ENCODE measurements at places on chromosomes 16 and 17.

DNA sequence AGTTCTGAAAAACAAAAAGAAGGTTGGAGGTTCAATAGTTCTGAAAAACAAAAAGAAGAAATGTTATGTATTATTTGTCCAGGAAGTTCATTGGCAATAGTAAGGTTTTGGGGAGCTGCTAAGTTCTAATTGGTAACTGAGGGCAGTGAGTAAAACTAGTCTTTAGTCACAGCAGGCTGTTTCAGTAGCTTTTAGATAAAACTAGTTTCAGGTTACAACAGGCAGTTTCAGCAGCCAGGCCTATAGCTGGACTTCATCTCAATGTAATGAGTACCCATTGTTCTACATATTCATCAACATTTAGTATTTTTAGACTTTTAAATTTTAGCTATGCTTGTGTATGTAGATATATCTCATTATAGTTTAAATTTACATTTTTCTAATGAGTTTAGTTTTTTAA lies 639.3 kb downstream of the TOX3 start:
- DNase-seq, result no peak

DNA sequence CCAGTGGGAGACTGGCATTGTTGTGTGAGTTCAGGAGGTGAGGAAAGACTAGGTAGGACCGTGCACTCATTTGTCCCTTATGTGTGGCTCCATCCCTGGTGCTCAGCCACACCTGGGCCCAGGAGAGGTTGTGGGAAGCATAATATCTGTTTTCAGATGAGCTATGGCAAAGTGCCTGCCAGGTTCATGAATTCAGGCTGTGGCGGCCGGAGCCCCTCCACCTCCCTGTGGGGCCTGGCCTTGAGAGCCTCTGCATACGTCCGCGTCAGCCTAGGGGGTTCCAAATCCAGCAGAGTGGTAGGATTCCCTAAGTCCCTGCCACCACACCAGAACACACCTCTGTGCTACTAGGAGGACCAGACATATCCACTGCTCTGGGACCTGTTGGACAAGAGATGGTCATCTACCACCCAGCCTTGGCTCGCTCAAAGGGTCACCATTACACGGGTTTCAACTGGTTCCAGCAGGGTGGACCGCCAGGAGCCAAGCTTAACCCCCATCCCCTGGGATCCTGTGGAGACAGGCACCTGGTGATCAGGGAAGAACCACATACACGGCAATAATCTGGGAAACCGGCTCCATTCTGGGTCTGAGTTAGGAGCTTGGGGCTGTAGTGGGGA lies 2.0 kb downstream of the B3GNT9 start:
- DNase-seq, result peak; percentile 45

DNA sequence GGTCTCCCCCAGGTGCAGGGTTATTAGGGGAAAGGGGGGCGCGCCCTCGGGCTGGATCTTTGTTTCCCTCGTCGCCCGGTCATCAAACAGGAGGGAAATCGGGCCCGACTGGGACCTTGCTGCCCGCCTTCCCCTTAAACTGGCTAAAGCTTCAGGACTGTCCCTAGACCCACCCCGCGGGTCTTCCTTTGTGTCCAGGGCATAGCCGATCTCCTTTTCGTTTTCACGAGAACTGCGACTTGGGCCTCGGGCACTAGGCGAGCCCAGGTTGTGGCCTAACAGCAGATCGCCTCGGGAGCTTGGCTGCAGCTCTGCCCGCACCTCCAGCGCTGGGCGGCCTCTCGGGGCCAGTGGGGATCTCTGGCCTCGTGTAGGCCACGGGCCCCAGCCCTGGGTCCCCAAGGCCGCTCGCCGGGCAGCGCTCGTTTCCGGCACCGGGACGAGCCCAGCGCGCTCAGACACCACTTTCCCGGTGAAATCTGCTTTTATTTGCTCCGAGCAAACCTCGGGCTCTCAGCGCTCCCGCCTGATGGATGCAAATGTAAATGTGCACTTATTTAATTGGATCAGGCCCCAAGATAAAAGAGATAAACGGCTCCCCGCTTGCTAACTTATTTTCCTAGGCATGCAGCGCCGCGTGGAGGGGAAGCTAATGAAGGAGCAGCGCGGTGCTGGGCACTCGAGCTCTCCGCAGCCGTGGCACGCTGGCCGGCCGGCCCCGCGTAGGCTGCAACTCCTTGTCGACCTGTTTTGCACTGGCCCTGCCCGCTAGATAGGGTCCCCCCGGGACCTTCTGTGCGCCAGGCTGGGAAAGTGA lies 7.8 kb downstream of the IRX5 start:
- peak; percentile 68 for DNase-seq

DNA sequence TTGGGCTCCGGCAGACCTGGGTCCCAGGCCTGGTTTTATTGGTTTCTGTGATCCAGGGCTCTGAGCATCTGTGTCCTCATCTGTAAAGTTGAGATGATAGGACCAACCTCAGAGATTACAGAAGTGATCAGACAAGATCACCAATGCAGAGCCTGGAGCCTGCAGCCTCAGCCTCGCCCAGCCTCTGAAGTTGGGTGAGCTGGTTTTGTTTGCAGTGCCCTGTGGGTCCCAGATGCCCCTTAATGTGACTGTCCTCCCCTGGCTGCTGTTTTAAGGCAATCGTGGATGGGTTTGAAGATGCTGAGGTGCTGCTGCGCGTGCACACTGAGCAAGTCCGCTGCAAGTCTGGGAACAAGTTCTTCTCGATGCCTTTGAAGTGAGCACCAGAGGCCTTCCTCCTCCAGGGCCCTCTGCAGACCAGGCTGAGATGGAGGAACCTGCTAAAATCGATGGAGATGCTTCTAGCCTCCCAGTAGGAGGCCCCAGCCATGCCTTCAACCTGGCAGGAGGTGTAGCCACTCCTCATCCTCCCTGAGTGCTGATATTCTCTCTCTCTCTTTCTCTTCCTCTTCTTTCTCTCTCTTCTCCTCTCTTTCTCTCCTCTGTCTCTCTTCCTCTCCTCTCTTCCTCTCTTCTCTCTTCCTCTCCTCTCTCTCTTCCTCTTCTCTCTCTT lies 5.6 kb upstream of the MMP15 start:
- DNase-seq, result peak; percentile 27

GRCh38 chr17:65055708-65056638 lies 567 bp downstream of the GNA13 start:
- peak; percentile 87 for DNase-seq

GRCh38 chr17:44105483-44105882 lies 18.0 kb downstream of the HDAC5 start:
- DNase-seq, result no peak

DNA sequence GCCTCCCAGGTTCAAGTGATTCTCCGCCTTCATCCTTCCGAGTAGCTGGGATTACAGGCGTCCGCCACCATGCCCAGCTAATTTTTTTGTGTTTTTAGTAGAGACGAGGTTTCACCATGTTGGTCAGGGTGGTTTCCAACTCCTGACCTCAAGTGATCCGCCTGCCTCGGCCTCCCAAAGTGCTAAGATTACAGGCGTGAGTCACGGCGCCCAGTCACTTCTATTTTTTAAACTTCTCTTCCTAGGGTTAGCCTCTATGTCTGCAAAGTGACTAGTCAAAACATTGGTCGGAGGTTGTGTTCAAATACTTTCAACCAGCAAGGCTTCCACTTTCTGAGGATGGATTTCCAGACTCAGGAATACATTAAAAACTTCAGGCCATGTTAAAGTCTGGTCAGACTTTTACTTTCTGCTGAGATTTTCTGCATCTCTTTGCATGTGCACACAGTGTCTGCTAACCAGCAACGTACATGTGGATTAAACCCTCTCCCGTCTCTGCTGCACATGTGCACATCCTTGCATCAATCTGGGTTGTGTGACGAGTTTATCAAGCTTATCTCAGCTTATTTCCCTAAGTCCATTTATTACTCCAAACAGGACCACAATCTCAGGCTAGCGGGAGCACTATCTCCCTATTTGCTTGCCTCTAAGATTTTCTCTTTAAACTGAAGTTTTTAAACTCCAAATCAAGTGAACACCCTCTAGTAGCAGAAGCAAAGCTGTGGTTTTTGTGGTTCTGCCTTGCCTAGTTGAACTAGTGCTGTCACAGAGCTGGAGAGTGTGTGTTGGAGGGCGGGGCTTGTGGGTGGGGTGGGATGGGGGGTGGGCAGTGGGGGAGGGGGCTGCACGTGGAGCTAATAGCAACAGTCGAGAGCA lies 525.2 kb upstream of the GOT2 start:
- no peak for DNase-seq

- peak; percentile 80 for DNase-seq
These were observed 5.0 kb upstream of the CCDC57 start for GRCh38 chr17:82217530-82218204.

DNA sequence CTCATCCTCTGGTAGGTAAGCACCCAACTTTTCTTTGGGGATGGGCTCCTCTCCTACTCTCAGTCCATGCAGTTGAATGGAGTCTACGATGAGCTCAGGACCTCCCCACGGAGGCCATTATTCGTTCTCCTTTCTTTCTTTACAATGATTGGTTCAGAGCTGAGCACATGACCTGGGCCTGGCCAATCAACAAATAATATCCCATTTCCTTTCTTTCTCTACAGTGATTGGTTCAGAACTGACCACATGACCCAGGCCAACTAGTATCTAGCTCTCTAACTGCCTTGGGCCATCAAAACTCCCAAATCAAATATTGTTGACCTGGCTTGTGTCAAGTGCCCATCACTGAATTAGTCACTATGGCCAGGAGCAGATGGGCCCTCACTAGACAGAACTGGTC lies 129.2 kb downstream of the USP31 start:
- no peak for DNase-seq

GRCh38 chr17:17042851-17043460 lies 699 bp downstream of the MPRIP start:
- DNase-seq, result peak; percentile 62

- no peak for DNase-seq
These were observed 23.0 kb downstream of the CES1 start for GRCh38 chr16:55809851-55810250.

GRCh38 chr16:35154627-35155026 lies 1695.2 kb downstream of the TP53TG3F start:
- DNase-seq, result no peak

DNA sequence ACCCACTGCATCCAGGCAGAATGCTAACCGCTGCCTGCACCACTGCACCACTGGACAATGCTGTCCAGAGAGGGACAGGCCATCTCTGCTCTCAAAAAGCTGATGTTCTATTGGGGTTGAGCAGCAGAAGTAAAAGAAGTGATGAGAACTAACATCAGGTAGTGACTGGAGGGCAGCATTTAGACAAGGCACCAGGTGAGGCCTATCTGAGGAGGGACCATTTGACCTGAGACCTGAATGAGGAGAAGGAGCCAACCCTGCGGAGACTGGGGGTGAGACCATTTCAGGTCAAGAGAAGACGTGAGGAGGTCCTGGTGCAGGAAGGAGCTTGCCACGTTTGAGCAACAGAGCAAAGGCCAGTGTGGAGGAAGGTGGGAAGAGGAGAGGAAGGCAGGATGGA lies 34.0 kb downstream of the NTN1 start:
- DNase-seq, result no peak

DNA sequence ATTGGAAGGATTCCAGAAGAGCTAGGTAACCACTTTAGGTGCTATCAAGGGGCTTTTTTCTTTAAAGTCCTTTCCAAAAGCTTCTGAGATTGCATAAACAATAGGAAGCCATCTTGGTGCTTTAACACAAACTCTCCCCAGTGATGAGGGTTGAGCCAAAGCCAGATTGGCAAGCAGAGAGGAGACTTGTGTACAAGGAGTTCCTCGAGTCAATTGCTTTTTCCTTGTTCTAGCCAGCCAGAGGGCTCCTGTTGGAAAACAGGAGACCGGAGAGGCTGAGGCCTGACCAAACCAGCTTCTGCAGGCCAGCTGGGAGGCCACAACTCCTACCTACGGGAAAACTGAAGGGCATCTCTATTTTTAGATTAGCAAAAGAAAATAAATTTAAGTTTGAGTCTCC lies 46.5 kb downstream of the MAPT start:
- DNase-seq, result peak; percentile 59

- DNase-seq, result no peak
These were observed 341.0 kb downstream of the CPPED1 start for GRCh38 chr16:12462426-12463280.

GRCh38 chr16:4140652-4141051 lies 24.4 kb upstream of the ADCY9 start:
- no peak for DNase-seq

GRCh38 chr17:5099271-5099670 lies 12.4 kb downstream of the ZNF232 start:
- DNase-seq, result no peak

DNA sequence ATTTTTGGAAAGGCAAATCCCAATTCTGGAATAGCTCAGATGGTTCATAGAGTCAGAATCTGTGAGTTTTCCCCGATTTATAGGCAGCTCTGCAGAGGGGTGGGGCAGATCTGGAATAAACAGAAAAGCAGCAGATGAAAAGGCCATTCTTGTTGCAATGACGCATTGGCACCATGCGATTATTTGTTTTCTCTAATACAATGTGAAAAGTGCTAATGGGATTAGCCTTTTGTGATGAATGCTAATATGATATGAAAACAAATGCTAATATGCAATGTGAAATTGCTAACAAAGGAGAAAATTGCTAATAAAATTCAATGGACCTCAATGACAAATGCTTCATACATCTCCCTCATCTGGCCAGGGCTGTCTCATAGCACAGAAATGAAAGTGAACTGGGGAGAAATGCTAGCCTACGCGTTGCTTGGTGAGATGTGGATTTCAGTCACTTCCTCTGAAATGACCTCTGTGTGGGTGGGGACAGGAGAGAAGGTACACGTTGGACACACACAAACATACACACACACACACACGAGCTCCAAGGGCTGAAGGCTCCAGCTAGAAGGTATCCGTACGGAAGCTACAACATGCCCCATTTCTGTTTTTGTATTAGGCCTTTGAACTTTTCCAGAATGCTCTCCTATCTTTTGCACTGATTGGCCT lies 394.5 kb downstream of the XYLT1 start:
- DNase-seq, result no peak

DNA sequence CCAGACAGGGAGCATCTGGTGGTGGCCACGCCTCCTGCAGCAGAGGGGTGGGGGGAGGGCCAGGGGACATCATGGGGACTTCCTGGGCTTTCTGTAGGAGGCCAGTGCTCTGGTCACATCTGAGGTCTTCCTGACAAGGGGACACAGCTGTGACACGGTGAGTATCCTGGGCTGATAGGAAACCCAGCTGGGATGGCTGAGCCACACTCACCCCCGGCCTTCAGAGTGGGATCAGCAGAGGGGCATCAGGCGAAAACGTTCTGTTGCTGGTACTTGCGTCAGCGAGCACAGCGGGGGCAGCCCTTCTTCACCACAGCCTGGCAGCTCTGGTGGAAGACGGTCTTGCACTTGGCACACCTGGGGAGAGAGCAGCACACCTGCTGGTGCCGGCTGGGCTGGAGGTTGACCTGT lies 122.9 kb upstream of the SMURF2 start:
- DNase-seq, result no peak

Data from right cardiac atrium (tissue), 5 donors.